Stimulated activated naive CD8-positive, alpha-beta T cell treated with anti-CD3 and anti-CD28 coated beads, Interleukin-15, amount 100 ng/mL, for 72 hours (primary cell): ENCODE measurements at places on chromosomes 2 and 18.

GRCh38 chr2:20130160-20130560 is 78.7 kb upstream of the LAPTM4A start:
- DNase-seq, result no peak

DNA sequence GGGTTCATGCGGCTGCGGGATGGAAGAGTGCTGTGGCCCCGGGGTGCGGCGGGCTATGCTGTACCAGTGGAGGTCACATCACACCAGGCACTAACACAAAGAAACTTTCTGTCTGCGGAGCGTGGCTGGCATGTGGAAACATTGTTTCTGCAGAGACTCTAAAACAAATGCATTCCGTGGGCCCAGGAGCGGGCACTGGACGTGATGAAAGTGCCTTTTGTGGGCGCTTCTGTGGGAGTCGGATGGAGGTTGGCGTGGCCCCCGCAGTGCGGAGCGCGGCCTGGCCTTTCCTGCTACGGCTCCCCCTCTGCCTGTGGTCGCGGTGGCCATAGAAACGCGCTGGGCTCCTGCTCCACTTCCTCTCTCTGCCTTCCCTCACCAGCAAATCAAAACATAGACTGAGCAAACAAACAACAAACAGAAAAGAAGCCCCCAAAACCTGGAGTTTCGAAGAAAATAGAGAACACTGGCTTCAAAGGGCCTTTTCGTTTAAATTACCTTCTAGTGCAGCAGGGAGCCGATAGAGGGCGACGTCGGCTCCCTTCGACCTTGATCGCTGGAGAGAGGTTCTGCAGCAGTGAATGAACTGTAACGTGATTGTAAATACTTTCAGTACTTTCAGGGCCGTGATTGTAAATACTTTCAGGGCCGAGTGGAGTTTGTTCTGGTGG is 51.4 kb downstream of the KIF5C start:
- DNase-seq, result peak; percentile 57

DNA sequence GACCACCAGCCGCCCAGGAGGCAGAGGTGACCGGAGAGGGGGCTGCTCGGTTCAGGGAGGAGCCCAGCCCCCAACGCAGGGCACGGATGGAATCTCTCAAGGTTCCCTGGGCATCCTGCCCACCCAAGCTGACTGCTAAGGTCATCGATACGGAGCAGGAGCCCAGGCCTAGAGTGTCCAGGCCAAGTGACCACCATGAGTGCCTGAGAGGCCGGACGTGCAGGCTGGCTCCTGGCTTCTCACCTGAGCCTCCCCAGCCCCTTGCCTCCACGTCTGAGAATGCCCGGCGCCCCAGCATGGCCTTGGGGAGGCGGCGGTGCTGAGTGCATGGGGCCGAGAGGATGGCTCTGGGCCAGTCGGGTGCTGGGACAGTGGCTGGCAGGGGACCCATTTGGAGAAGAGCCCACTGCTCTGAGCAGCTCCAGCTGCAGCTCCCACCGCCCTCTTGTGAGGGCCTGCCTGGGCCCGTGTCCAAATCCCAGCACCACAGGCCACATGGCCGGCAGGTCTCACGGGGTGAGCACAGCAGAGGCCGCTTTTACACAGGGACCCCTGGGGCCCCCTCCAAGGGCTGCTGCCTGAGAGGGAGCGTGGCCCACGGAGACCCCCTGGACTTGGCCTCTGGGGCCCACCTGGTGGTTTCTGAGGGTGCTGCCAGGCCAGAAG is 102.8 kb upstream of the CTDP1 start:
- DNase-seq, result no peak

DNA sequence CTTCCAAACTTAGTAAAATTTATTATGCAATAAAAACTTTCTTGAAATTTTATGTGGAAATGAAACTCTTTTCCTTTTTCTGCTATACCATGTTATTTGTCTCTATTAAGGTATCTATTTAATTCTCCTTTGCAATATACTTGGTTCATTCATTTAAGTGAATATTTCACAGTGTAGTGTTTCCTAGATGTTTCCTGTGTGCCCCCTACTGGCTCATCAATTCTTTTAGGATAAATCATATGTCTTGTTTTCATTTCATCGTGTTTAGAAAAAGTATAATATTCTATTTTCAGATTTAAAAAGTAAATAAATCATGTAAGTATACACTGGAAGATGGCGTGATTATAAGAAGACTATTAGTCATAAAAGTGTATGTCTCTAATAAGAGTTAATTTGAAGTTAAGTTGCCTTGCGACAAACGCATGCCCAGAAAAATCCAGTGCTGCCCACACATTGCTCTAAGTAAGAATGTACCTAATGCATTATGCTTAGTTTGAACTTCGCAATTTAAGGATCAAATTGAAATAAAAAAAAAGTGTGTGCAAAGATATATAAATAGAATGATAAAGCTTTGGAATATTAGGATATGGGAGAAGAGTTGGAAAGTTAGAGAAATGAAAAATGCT is 525.4 kb downstream of the KCNJ3 start:
- DNase-seq, result no peak

DNA sequence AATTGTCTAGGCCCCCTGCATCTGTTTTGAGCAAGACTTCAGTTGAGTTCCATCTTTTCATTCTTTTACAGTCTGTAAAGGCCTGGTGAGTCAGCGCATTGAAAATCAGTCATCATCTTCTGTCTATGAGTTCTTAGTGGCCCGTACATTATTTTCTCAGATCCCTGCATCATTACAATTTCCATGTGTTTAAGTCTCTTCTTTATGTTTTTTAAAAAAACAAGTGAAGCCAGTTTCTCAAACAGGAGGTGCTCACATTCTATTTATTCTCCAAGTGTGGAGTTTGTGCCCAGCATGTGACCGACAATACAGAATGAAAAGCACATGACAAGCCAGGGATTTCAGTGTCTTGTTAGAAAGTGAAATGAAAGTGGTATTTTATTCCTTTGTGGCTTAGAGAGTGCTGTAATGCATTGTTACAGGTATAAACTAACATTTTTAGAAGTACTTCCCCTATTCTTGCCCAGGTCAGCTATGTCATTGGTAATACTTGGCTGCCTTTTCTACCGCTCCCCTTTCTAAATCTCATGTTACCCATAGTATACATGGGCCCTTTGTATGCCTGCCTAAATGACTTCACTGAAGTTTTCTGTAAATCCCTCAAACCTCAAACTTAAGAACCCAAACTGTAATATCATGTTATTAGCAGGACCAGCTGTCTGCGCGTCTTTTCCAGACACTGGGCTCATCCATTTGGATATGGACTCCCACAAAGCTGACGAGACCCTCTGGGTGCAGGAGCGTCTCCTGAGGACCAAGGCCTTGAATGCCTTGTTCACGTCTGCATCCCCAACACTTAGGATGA is 67.6 kb downstream of the FEZ2 start:
- DNase-seq, result no peak

DNA sequence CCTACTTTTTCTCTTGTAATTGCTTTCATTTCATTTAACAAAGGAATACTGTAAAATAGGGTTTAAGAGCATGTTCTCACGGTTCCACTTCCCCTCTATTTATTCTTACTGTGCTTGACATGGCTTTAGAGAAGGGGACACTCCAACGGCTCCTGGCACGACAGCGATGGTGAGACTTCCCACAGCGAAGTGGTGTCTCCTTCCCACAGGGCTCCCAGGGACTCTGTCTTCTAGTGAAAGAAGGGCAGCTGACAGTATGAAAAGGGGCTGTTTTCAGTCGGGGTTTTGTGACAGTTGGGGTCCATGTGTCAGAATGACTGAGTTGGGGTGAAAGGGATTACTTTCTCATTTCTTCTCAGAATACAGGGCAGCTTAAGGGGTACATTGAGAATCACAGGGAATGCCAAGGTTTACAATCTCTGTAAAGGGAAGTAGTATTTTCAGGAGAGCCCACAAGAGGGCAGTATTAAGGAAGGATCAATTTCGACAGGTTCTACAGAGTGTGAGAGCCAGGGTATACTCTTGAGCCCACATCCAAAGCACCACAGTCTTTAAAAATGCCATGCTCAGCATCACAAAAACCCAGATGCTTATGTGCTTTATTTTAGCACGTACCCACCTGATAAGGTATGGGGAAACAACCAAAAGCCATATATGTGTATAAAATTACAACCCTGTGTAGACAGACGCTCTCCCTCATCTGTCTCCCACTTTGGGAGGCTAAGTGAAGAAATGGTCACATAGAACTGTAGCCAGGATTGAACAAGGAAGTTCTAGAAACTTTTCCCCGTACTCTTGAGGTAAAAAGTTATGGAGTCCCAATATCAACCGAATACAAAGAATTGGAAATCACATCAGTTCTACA is 31.3 kb upstream of the RAPGEF4 start:
- no peak for DNase-seq

DNA sequence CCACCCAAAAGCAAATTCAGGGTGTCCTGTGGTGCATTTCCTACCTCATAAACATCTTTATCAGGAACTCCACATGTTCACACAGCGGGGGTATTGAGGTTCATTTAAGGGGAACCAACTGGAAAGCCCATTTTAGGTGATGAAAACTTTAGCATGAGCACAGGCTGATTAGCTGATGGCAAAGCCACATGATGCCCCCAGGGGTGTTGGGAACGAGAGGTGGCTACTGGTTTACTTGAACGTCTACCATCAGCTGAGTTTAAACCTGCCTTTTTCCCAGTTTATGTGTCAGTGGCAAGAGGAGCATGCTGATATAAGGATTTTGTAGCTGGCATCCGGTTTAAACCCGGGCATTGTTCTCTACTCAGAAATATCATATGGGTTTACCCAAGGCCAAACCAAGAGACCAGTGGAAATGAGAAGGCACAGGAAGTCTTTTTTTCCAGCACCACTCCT is 54.5 kb upstream of the UPP2 start:
- DNase-seq, result no peak

DNA sequence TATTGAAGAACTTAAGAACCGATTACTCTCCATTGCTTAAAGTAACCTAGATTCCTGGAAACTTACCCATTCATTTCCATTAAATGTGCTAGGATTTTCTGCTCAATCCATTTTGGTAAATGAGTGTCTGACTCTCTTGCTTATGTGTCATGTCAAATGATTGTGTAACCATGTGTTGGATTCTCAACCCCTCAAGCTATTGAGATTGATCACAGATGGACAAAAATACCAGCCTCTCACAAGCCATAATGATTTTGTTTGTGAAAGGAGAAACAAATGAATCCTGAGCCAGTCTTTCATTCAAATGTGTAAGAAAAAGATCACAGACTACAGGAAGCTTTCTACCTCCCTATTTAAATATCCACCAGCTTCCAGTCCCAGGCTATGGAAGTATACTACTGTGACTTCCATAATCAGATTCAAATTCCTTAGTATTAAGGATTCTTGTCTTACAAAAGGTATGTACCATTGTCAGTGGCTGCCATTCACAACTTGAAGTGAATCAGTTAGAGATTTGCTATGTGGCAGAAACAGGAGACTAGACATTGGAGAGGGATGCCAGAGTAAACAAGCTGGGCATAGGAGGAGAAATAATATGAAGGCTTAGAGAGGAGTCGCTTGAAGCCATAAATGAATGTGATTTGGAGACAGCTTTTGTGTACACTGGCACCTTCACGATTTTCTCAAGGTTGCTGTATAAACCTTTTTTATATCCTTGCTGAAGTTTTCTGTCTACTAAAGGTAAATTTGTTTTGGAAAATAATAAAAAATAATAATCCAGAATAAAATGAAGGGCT is 498.5 kb upstream of the SETBP1 start:
- DNase-seq, result no peak

GRCh38 chr2:160657196-160657595 is 163.6 kb upstream of the RBMS1 start:
- DNase-seq, result no peak

GRCh38 chr2:182634386-182634785 is 81.7 kb upstream of the DNAJC10 start:
- DNase-seq, result no peak

DNA sequence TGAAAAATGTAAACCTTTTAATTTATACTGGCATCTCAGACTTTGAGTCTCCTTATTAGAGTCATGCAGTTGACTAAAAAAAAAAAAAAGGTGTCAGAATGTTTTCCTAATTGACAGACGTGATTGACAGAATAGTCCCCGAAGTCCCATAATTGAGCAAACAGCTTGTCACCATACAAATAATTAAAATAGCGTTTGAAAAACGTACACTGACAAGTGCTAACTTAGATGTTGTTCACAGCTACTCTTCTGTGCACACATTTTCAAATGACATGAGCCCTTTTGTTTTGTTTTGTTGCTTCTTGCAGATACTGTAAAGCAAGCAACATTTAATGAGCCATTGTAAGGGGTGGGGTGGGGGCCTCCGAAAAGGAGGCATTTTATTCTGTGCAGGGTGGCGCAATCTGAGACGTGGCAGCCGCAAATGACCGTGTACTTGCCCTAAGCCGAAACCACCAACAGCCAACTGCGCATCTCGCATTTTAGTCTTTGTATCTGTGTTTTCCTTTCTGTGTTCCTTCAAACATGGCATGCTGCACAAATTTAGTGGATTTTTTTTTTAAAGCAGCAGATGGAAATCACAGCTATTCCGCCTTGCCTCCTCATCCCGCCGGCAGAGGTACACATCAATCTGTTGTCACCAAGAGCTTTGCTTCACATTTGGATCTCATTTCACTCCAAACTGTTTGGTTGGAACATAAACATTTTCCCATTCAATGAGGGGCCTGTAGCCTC is 52.4 kb downstream of the LPIN1 start:
- DNase-seq, result no peak

GRCh38 chr2:220157312-220157711 is 529.9 kb downstream of the SLC4A3 start:
- no peak for DNase-seq

DNA sequence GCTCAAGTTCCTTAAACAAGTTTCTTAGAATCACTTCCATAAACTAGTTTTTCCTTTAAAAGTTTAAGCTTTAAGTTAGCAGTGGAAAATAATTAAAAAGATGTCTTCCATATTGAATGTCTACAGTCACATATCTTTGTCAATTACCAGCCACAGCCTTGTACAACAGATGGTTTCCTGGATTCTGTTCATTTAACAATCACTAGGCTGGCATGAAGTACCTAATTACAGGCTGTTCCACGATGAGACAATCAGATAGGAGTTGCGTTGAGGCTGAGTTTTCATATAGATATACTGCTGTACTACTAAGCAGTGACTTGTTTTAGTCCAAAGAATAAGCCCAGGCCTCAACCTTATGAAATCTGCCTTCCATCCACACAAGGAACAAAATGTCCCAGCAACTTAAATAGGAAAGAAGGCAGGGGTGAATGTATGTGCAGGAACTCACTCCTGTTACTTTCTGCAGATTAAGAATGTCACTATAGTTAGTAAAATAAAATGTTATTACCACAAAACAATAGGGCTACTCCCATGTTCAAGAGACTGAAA is 131.0 kb downstream of the ZAP70 start:
- no peak for DNase-seq

GRCh38 chr18:62289047-62289446 is 36.1 kb upstream of the TNFRSF11A start:
- no peak for DNase-seq

- DNase-seq, result no peak
These were observed 54.3 kb upstream of the HK2 start for GRCh38 chr2:74779587-74780135.

- DNase-seq, result no peak
These were observed 109.2 kb downstream of the DYSF start for GRCh38 chr2:71562518-71562917.

DNA sequence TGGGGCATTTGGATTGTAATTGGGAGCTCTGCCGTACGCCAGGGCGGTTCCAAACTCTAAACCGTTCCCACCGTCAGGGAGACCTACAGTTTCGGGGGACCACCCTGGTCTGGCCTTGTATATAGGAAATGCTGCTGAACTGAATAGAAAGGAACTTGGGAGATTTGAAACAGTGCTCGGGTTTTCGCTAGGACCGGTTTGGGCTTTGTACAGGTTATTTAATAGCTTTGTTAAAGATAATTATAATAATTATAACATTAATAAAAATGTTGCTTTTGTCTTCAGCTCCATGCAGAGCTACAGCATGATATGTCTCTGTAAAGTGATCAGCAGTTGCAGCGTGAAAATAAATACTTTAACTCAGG is 2.4 kb downstream of the SP5 start:
- DNase-seq, result no peak

GRCh38 chr2:67006373-67006960 is 390.7 kb upstream of the ETAA1 start:
- DNase-seq, result no peak
